Endothelial cell of umbilical vein (primary cell): ENCODE measurements at places on chromosomes 13 and 19. TPM values are rescaled to one million over a fixed set of nuclear protein-coding genes. Genes with fewer than 3 reads are reported as not detected.
A peak's percentile ranks its signal among the peaks of the same experiment; 100 is the strongest.

The SYDE1 gene
- total RNA-seq, result 35.3 and 38.2 TPM in 2 replicates

The FCGBP gene
- not detected in 2 replicates for total RNA-seq

The ZNF790 gene
- 5.2 and 5.6 TPM in 2 replicates for total RNA-seq

The AMH gene
- 7.5 and 9.6 TPM in 2 replicates for total RNA-seq

The CDX2 gene
- total RNA-seq, result not detected in 2 replicates

GRCh38 chr19:47623921-47624391, 15.0 kb downstream of the BICRA start:
- DNase-seq, result no peak

DNA sequence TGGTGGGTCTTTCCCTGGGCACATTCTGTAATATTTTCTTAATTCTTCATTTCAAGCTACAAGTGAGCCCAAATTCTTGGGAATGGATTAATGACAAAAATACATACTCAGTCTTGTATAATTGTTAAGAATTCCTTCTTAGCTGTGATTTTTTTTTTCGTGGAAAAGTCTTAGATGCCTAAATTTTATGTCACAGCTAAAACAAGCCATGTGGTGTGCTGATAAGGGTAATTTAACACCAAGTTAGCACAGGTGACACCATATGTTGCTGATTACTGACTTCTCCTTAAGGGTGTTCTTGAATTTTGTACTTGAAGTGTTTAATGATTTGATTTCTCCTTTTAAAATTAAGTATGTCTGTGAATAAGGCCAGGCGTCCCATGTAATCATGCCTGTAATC, 29.3 kb downstream of the WDFY2 start:
- DNase-seq, result no peak

GRCh38 chr13:23684647-23685046, 114.4 kb downstream of the TNFRSF19 start:
- DNase-seq, result no peak

GRCh38 chr13:21055511-21056045, 5.8 kb downstream of the LATS2 start:
- no peak for DNase-seq

GRCh38 chr19:13408889-13409518, 97.3 kb downstream of the CACNA1A start:
- DNase-seq, result no peak

DNA sequence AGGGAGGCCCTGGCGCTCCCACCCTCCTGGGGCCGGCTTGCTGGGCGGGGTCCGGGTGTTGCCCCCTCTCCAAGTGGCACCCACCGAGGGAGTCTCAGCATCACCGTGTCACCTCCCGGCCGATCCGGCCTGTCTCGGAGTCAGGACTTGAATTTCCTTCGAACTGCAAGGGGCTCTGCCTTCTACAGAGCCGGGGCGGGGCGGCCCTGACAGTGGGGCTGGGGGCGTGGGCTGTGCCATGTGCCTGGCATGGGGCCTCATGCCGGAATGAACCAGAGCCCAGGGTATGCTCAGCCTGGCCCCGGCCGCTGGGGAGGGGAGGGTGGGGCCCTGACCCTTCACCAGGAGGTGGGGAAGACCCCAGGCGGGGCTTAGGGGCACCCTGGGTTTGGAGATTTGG, 47.0 kb upstream of the TCF3 start:
- no peak for DNase-seq

DNA sequence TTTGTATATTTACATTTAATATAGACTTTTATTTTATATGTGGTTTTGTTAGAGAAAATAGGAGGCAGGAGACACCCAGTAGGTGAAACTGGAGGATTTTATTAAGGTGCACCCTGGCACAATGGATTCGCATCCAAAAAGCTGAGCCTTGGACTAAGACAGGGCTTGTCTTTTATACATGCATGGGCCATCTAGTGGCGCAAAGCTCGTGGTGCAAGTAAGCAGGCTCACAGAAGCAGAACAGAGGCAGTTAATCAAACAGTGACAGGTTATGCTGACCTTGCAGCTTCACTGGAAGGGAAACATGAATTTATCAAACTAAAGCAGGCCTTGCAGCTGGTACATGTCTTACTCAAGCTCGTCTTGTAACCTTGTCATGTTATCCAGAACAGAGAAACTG, 58.8 kb upstream of the ZNF681 start:
- no peak for DNase-seq

GRCh38 chr19:49554701-49555181, 25.6 kb downstream of the NOSIP start:
- peak; percentile 94 for DNase-seq

- no peak for DNase-seq
These were observed 23.5 kb downstream of the FAM187B start for GRCh38 chr19:35204799-35205732.

- DNase-seq, result no peak
These were observed 190.8 kb downstream of the TEX29 start for GRCh38 chr13:111511219-111511732.

DNA sequence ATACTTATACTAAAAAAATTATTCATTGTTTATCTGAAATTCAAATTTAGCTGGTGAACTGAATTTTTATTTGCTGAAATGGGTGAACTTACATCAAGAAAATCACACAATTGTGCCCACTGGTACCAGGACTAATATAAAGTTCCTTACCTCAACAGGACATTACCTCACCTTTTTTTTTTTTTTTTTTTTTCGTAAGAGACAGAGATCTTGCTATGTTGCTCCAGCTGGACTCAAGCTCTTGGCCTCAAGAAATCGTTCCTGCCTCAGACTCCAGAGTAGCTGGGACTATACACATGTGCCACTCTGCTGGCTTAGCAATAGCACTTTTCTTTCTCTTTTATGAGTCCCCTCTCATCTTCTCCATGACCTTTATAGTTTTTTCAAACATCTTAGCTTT, 22.5 kb upstream of the NDFIP2 start:
- peak; percentile 20 for DNase-seq

GRCh38 chr19:48739404-48740163, 826 bp downstream of the RASIP1 start:
- DNase-seq, result peak; percentile 26

- DNase-seq, result peak; percentile 88
These were observed 4.6 kb downstream of the MIDN start for GRCh38 chr19:1252821-1253513.

DNA sequence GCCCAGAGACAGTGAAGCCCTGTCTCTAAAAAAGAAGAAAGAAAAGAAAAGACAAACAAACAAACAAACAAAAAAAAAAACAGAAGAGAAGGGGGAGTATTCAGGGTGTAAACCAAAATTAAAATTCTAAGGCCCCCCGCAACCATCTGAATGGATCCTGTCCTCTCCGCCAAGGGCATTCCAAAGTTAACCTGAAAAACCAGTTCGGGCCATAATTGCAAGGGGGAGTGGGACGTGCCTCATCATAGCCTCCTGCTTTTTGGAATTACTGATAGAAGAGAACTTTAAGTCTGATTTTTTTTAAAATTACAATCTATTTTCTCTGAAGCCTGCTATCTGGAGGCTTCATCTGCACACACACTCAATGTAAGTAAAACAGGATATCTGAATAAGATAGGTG, 5.7 kb upstream of the IFNL2 start:
- no peak for DNase-seq

GRCh38 chr13:102580552-102581169, 16.1 kb upstream of the TPP2 start:
- DNase-seq, result peak; percentile 74

GRCh38 chr19:28289295-28290063, 923.5 kb downstream of the UQCRFS1 start:
- DNase-seq, result peak; percentile 37

GRCh38 chr13:113151745-113152690, 6.4 kb upstream of the PROZ start:
- DNase-seq, result no peak

- no peak for DNase-seq
These were observed 4.2 kb downstream of the PSG2 start for GRCh38 chr19:43078311-43078710.

- no peak for DNase-seq
These were observed 8.0 kb upstream of the SOX1 start for GRCh38 chr13:112058941-112059340.

- DNase-seq, result no peak
These were observed 104.8 kb downstream of the ZIC5 start for GRCh38 chr13:99866781-99867180.

- DNase-seq, result no peak
These were observed 1.4 kb upstream of the CIC start for GRCh38 chr19:42267644-42268141.

- DNase-seq, result peak; percentile 42
These were observed 1723.6 kb upstream of the PCDH20 start for GRCh38 chr13:63139277-63139676.

DNA sequence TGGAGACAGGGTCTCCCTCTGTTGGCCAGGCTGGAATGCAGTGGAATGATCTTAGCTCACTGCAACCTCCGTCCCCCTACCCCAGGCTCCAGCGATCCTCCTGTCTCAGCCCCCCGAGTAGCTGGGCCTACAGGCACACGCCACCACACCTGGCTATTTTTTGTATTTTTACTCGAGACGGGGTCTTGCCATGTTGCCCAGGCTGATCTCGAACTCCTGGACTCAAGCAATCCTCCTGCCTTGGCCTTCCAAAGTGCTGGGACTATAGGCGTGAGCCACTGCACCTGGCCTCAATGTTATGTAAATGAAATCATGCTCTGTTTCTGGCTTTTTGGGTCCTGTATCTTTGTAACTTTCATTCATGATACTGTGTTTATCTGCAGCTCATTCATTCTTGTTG, 8.1 kb upstream of the ZNF579 start:
- DNase-seq, result no peak

DNA sequence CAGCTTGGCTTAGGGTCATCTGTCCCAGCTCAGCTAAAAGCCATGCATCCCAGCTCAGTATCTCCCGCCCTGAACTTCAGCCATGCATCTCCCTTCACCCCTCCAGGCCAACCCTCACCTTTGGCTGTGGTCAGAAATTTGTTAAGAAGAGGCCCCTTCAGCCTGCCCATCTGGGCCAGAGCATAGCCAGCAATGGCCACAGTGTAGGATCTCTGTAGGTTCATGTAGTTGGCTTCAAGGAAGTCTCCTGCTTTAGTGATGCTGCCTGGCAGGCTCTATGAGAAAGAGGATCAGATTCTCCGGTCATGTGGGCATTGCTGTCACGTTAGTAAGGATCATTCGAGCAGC, 16.6 kb upstream of the TNFSF14 start:
- DNase-seq, result no peak

DNA sequence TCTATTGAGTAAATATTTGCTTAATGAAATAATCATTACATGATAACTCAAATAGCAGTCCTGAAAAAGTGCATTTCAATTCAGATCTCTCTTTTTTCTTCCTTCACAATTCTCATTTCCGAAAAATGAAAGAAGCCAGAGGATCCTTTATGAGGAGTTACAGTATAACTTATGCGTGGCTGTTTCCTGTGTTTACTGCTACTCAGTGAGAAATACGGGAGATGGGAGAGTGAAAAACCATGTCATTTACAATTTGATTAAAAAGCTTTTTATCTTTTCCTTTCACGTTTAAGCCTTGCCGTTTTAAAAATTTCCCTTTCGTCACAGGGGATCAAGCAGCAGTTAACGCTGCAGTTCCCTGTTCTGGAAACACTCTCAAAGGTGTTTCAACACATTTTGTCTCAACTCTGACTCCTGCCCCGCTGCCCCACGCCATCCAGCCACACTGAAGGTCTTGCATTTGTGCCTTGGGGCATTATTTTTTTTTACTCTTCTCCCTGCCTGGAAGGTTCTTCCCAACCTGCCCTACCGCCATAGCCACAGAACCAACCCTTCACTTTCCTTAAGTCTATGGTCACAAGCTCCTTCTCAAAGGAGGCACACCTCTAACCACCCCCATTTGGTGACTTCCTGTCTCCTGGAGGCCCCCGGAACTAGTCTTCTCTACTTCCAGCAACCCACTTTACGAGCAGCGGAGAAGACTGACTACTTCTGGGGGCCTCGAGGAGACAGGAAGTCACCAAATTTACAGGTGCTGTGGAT, 17.0 kb downstream of the KL start:
- DNase-seq, result no peak

GRCh38 chr13:39196965-39197646, 158.8 kb downstream of the NHLRC3 start:
- DNase-seq, result no peak

DNA sequence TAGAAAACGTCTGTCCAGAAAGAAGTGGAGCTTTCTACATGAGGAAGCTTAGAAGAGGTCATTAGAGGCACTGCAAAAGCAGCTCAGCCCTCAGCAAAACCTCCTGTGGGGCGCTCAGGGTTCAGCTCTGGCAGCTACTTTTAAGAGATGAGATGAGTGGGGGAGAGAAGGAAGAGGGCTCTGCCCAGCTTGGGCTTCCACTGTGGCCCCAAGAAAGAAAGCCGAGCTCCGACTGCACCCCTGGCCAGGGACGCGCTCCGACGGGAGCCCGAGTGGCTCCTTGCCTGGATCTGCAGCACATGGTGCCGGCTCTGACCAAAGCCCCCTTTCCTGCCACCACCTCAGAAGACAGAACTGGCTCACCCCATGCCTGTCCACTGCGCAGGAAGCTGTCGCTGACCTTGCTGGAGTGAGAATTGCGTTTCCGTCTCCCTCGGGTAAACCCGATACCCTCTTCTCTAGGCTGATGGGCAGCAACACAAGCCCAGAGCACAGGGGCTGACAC, 36.4 kb downstream of the NAXD start:
- DNase-seq, result no peak

DNA sequence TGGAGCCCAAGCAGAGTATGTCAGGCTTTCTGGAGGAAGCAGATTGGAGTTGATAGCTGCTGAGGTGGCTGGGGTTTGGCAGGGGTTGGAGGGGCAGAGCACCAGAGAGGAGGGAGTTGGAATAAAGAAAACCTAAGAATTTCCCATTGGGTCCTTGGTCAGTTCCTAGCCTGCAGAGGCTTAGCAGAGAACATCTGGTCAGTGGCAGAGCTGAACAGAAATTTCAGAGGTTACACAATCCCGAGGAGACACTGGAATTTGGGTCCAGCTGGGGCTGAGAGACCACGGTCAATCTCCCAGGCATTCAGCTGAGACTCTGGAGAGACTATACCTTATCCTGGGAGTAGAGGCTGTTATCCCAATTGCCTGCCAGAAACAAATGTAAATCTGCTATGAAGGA, 84.4 kb downstream of the DPY19L3 start:
- DNase-seq, result no peak

DNA sequence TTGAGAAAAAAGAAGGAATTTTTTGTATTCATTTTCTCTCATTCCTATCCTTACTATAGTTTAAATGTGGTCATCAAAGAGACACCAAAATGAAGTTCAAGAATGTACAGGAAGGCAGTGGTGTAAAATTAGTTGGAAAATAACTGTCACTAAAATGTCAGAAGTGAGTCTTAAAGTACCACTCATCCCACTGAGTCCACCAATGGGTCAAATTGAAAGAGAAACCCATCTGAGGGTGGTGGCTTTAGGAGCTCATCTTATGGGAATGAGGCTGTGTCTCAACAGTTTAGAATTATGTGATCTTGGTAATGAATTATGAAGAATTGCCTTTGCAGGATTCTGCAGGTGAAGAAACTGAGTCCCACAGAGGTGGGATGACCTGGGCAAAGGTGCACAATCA, 403.5 kb downstream of the FGF9 start:
- DNase-seq, result no peak

GRCh38 chr19:14090509-14091080, at the start of gene SAMD1:
Gene SAMD1 (minus strand): TSS chr19:14090751.
- DNase-seq, result peak; percentile 67

- peak; percentile 99 for DNase-seq
These were observed 7.3 kb upstream of the MEDAG start for GRCh38 chr13:30898678-30899241.
